Breast epithelium (tissue), 4 donors: ENCODE measurements at places on chromosomes 12 and 14. TPM values are rescaled to one million over a fixed set of nuclear protein-coding genes. Genes with fewer than 3 reads are reported as not detected.

- H3K4me3 ChIP-seq: no peak overlapping the region
- no peak for DNase-seq
- peaks cover 19% of the 10 kb centered on the region for H3K4me1 ChIP-seq
These were observed 105.1 kb downstream of the SCARB1 start for GRCh38 chr12:124758266-124759220.

GRCh38 chr12:54059668-54060067 lies 6.0 kb downstream of the HOXC4 start:
- no peak overlapping the region for H3K4me3 ChIP-seq
- no peak overlapping the region for H3K27ac ChIP-seq
- no peaks in the 10 kb centered on the region for H3K4me1 ChIP-seq
- no peaks in the 10 kb centered on the region for H3K27me3 ChIP-seq
- H3K36me3 ChIP-seq: no peaks in the 10 kb centered on the region
- DNase-seq: no peak

GRCh38 chr14:55245657-55246268 lies 25.5 kb upstream of the FBXO34 start:
- H3K27me3 ChIP-seq: peaks cover 6% of the 10 kb centered on the region
- H3K4me3 ChIP-seq: no peak overlapping the region
- DNase-seq: no peak
- H3K27ac ChIP-seq: no peak overlapping the region
- H3K36me3 ChIP-seq: no peaks in the 10 kb centered on the region

The ACSS3 gene
- total RNA-seq: 46.5 TPM
